A172 (cell line): ENCODE measurements at places on chromosomes 7 and 10. TPM values are rescaled to one million over a fixed set of nuclear protein-coding genes. Genes with fewer than 3 reads are reported as not detected.

GRCh38 chr10:35783305-35783838, 141.3 kb upstream of the FZD8 start:
- DNase-seq, result peak; percentile 42

DNA sequence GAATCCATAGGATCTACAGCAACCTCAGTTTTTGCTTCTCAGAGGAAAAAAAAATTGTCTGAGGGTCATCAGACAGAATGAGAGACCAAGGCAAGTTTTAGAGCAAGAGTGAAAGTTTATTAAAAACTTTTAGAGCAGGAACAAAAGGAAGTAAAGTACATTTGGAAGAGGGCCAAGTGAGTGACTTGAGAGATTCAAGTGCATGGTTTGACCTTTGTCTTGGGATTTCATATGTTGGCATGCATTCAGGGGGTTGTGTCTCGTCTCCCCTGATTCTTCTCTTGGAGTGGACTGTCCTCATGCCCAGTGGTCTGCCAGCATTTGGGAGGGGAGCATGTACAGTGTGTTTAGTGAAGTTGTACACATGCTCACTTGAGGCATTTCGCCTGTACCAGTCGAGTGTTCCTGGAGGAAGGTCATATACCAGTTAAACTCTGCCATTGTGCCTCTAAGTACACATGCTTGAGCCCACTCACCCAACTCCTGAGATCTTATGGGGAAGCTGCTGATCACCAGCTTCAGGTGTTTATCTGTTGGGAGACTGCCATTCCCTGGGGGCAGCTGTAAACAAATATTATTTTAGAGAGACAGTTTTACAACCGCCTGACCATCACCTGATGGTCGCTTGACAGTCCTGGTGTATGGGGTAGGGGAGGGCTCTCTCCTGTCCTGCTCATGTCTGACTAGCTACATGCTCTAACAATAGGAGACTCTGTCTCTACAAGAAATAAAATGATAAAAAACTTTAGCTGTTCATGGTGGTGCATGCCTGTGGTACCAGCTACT, 109.4 kb downstream of the EEPD1 start:
- DNase-seq, result no peak

GRCh38 chr10:72333112-72334015, 21.4 kb downstream of the DNAJB12 start:
- no peak for DNase-seq

DNA sequence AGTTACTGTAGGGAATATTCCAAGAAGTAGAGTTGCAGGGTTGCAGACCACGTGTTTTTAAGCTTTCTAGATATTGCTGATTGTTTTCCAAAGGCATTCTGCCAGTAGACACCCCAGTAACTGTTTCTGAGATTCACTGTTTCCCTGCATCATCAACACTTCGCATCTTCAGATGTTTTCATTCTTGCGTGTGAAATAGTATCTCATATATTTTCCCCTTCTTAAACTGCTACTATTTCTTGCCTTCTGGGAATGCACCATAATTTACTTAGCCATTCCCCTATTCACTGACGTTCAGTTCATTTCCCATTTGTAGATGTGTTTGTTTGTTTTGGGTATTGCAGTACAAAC, 30.7 kb downstream of the ALOX5 start:
- no peak for DNase-seq

DNA sequence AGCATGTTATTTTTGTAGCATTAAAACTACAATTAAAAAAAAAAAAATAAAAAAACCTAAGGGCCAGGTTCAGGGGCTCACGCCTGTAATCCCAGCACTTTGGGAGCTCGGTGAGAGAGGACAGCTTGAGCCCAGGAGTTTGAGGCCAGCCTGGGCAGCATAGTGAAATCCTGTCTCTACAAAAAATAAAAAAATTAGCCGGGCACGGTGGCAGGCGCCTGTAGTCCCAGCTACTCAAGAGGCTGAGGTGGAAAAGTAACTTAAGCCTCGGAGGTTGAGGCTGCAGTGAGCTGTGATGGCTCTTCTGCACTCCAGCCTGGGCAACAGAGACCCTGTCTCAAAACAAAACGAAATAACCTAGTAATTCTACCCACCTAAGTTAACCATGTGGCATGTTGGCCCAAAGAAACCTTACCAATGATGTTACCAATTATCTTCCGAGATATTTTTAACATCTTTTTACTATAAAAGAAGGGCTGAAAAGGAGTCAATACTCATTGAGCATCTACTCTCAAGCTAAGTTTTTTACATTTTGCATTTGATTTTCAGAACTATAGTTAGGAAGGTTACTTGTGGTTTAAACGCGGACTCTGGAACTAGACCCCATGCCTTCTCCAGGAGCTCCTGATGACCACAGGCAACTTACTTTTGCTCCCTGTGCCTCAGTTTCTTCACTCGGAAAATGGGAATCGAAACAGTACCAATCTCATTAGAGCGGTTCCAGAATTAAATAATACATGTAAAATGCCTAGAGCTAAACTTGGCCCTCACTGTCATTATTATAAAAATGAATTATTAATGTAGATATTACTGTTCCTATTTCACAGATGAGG, 1.4 kb downstream of the ITGB1 start:
- no peak for DNase-seq

DNA sequence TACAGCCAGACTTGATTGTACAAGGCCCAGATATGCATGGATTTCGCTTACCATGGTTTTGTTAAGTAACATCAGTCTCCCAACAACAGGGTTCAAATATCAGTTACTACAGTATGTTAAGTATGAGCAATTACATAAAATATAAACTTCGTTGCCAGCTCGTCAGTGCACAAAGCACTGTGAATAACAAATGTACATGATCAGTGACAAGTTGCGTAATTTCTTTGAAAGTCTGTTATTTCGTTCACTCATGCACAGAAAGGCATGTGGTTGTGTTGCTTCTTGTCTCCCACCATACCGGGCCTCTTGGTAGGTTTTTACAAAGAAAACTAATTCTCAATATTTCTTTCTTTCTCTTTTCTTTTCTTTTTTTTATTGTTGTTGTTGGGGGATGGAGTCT, 12.5 kb upstream of the ZNF487 start:
- no peak for DNase-seq

GRCh38 chr7:141263508-141263907, 189.6 kb downstream of the TMEM178B start:
- no peak for DNase-seq

GRCh38 chr10:126263006-126263676, 125.1 kb downstream of the ADAM12 start:
- no peak for DNase-seq

- DNase-seq, result no peak
Measured at GRCh38 chr7:138212314-138212713, 136.1 kb downstream of the AKR1D1 start.

DNA sequence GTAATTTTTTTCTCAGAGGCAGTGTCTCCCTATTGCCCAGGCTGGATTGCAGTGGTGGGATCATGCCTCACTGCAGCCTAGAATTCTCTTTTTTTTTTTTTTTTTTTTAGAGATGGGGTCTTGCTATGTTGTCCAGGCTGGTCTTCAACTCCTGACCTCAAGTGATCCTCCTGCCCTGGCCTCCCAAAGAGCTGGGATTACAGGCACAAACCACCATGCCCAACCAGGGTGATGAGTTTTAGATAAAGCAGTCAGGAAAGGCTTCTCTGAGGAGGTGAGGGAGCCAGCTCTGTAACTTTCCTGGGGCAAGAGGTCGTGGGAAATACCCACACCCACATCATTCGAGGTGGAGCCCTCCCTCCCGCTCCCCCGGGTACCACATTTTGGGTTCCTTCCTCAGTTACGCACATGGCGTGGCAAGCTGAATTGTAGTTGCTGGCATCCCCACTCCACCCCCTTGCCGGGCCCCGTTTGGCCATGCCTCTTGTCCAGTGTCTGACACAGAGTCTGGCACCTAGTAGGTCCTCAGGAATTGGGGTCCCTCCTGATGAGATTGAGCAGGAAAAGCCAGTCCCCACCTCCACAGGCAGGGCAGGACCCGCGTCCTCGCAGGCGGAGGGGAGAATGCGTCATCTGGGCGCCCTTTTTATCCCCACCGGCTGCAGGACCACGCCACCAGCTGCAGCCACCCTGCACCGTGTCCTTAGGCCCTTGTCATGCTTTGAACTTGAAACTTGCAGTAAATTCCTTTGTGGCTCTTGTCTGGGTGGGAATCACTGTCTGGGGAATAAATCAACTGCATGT, 43.4 kb downstream of the CLIP2 start:
- DNase-seq, result no peak

GRCh38 chr10:14477408-14477710, 146.6 kb upstream of the FRMD4A start:
- DNase-seq, result peak; percentile 44

DNA sequence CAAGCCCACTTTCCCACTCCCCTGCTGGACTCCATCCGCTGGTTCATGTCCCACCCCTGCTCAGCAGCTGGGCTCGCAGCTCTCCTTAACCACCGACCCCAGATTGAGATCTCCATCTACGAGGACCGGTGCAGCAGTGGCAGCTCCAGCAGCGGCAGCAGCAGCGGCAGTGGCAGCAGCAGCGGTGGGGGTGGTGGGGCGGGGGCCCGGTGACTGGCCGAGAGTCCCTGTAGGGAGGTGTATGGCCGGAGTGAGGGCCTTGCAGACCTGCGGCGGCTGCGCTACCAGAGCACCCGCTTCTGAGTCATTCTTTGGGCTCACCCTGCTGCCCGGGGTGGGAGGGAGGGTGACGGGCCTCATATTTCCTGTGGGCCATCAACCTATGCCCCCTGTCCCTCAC, 15.8 kb downstream of the GOLGA7B start:
- peak; percentile 85 for DNase-seq

DNA sequence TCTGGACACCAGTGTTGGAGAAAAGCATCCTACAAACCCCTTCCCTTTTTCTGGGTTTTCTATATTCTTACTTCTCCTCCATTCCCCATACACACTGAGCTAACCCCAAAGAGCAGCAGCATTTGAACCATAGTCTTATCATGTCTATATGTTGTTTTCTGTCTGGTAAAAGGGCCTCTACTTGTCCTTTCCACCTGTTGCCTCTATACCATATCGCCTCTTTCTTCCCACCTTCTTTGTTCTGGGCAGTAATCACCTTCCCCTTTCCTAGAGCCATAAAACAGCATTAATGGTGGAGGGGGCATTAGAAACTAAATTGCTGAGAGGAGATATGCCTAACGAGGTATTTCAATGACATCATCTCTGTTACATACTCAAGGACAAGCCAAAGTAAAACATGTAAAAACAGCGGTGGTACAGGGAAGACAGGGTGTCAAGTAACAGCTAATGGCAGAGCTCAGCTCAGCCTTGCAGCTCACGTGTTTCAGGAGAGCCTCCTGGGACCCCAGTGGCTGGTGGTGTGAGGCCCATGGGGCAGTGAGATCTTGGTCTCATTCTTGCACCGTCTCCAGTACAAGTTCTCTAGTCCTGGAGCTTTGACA, 20.6 kb downstream of the NPY start:
- no peak for DNase-seq

GRCh38 chr7:96055717-96056116, 266.2 kb downstream of the SLC25A13 start:
- DNase-seq, result no peak

DNA sequence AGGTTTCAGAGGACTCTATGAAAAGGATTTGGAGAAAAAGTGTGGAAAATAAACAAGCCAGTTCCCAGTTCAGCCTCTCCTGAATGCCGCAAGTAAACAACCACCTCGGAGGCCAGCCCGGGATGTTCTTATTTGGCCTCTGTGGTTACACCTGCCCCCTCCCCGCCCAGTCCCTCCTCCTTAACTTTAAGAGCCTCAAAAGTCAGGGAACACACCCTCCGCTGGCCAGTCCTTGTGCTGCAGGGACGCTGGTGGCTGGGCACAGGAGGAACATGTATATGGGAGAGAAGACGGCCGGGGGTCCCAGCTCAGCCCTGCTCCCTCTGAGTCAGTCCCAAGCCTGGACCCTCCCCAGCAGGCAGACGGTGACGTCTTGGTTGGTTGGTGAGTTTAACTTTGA, 6.1 kb downstream of the CHST3 start:
- peak; percentile 57 for DNase-seq

GRCh38 chr10:133353202-133353959, 4.4 kb downstream of the FUOM start:
- DNase-seq, result no peak

GRCh38 chr7:14381306-14381705, 391.8 kb upstream of the ETV1 start:
- peak; percentile 48 for DNase-seq

DNA sequence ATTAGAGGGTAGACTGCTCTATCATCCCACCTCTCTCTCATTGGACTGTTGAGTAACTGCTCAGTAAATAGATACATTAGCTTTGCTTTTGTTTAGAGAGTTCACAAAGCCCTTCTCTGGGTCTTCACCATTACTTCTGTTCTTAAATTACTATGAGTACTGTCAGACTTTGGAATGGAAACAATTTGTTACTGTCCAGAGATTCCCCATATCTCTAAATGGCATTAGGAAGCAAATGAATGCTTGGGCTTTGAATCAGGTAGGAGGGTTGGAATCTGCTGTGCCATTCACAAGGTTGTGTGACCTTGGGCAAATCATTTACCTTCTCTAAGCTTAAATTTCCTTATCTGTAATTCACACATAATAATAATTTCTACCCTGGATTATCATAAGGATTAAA, 541.0 kb upstream of the FZD8 start:
- no peak for DNase-seq

GRCh38 chr7:141586878-141587277, 35.7 kb downstream of the AGK start:
- no peak for DNase-seq

DNA sequence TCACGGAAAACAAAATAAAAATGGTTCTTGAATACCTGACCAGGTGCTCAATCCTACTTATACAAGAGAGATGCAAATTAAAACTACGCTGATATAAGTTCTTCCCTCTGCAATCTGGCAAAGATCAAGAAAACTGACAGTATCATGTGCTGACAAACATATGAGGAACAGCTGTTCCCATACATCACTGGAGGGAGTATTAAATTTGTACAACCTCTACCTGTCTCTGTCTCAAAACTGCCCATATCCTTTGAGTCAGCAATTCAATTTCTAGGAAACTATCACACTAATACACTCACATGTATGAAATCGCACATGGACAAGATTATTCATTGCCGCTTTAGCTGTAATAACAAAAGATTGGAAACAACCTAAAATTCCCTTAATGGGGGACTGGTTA, 11.0 kb upstream of the IL6 start:
- DNase-seq, result no peak

STARD3NL gene
- 160 and 163 TPM in 2 replicates for total RNA-seq

PSTK gene
- total RNA-seq, result 2.0 and 8.3 TPM in 2 replicates

SPDYE2 gene
- 0.10 TPM in 1 of 2 replicates, not detected in the other for total RNA-seq

GNGT1 gene
- 0.24 and 0.67 TPM in 2 replicates for total RNA-seq

CFAP58 gene
- total RNA-seq, result 0.74 and 0.83 TPM in 2 replicates

GPR37 gene
- 1.3 and 3.2 TPM in 2 replicates for total RNA-seq
